ENCODE measurements at places on chromosomes 3 and 15. TPM values are rescaled to one million over a fixed set of nuclear protein-coding genes. Genes with fewer than 3 reads are reported as not detected.

DNA sequence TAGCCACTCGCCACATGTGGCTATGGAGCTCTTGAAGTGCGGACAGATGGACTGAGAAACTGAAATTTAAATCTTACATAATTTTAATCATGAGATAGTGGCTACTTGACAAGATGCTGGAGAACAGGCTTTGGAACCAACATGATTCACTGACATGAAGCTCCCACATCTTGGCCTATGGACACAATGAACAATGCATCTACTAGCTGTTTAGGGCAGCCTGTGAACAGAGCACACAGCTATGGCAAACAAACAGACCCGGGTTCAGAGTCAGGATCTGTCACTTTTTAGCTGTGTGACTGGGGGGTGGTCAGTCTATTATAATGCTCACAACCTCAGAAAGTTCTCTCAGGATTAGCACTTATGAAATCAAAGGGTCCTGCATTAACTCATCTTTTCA is 616.6 kb downstream of the MAGI1 start:
- DNase-seq = no peak

The GABRR3 gene
- total RNA-seq = not detected

DNA sequence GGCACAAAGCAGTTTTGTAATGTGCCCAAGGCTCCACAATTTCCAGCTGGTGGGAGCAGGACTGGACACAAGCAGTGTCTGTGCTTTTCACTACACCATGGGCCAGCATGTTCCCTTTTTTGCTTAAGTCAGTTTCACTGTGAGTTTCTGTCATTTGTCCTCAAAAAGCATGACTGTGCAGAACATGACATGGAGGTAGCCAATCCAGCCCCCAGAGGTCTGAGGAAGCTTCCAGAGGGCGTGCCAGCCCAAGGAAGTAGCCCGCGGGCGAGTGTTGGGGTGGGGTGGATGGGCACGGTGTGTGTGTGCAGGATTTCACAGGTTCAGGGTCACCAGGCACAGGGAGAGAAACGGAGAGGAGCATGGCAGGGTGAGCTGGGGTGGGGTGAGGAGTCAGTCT is 8.0 kb upstream of the EEFSEC start:
- no peak for DNase-seq

The HYKK gene
- total RNA-seq = 5.1 TPM

DNA sequence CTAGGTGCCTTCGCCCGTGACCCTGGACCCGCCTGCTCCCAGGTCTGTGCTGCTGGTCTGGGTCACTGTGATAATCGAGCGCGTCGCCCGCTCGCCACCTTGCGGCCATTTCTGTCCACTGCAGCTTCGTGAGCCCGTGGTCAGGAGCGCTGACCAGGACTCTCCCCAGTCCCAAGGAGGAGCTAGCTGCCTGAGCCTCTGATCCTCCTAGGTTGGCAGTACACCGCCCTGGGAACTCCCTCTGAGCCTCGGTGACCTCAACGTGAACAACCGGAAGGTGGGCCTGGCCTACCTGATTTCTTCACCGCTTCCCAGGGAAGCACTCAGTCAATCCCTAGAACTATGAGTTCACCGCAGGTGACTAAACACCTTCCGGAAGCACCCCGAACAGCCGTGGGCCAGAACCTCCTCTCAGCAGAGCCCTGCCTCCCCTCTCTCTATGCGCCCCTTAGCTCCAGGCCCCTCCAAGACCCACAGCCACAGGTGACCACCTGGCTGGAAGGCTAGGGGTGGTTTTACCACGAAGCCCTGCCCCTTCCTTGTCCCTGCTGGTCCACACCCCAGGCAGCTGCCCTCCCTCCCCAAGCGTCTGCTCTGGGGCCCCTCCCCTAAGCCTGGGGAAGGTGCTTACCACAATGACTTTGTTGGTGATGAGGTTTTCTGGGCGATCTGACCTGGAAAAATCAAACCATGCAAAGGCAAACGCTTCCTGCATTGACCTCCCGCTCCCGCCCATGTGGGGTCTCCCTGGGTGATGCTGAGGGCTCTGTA is 9.7 kb downstream of the PLA2G4D start:
- peak; percentile 98 for DNase-seq

GRCh38 chr3:56796202-56796601 is 5.5 kb downstream of the ARHGEF3 start:
- DNase-seq = peak; percentile 84

GRCh38 chr3:28703843-28704242 is 355.2 kb upstream of the AZI2 start:
- DNase-seq = no peak

- DNase-seq = peak; percentile 98
Observed at GRCh38 chr3:39146611-39147591, 6.5 kb downstream of the CSRNP1 start.

- peak; percentile 10 for DNase-seq
Observed at GRCh38 chr3:106183762-106184391, 315.1 kb upstream of the CBLB start.

The NEK11 gene
- total RNA-seq = 14.5 TPM

The ETV5 gene
- total RNA-seq = 42.3 TPM

The HRG gene
- not detected for total RNA-seq

- no peak for DNase-seq
Observed at GRCh38 chr3:39209329-39209970, 17.1 kb upstream of the XIRP1 start.

DNA sequence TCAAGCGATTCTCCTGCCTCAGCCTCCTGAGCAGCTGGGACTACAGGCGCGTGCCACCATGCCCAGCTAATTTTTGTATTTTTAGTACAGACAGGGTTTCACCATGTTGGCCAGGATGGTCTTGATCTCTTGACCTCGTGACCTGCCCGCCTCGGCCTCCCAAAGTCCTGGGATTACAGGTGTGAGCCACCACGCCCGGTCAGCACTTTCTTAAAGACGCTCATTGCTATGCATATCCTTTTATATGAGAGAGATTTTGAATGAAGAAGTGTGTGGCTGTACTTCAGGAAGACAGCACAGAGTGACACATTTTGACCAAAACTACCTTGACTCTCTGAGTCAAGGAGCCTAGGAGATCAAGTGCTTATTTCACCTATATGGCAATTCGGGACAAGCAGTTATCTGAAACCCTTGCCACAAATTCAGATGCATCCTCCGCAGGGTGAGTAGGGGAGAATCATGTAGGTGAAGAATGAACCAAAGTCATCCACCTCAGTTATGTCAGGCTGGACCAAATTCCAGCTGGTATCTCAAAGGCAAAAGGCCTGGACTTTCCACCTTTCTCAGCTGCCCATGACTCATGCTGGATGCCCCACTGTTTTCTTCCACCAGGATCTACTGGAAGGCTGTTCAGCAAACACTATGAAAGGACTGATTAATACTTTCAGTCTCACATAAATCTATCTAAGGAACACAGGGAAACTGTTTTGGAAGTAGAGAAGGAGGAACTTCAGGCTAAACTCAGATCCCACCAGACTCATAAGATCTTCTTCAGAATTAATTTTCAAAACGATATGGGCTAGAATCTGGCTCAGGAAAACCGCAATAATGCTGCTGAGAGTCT is 31.9 kb downstream of the SUSD5 start:
- peak; percentile 55 for DNase-seq

DNA sequence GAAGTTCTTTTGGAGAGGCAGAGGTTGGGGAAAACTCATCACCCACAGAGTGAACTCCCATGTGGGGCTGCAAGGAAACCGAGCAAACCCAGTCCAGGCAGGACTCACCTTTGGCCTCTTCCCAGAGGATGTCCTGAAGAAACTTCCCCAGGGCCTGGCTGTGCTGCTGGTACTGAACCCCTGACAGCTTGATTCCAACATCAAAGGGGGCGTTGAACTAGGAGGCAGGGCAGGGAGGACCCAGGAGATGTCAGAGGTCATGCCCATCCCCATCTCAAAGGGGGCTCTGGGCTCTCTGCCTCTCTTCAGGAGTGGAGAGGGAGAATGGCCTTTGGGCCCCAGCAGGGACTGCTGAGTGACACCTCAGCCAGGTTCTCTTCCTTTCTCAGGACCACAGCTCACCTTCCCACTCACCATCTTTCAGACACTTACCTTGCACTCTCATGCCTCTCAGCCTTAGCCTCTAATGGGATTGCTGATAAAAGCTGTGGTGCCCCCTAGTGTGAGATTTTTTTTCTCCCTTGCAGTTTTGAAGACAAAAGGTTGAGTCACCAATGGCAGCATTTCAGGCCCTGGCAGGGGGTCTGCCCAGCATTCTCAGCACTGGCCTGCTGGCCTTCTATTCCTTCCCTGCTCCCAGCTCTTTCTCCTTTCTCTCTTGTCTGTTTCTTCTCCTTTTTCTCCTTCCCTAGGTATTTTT is 6.0 kb downstream of the GHRL start:
- no peak for DNase-seq

DNA sequence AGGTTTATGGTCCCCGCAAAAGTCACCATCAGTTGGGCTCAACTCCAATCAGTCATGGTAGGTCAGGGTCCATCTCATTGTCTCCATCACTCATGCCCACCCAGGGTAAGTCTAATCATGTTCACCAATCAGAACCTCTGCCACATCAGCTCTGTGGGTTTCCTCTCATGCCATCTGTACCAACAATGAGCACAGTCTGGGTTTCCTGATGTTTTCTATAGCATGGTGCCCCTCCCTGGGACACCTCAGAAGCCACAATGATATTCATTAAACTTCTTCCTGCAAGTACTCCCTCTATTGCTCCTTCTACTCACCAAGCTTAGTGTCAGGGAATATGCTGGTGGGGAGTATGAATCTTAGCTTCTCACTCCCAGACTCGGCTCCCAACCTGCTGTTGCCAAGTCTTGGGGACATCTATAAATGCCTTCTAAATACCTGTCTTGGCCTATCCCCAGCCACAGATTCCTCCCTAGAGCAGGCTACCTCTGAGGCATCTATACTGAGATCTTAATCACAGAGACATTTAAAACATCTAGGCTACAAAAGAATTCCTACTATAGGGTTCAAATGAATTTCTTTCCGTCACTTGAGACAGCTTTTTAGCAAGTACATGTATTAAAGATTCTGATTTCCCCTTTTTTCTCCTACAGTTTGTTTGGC is 5.0 kb upstream of the CCR2 start:
- DNase-seq = no peak

DNA sequence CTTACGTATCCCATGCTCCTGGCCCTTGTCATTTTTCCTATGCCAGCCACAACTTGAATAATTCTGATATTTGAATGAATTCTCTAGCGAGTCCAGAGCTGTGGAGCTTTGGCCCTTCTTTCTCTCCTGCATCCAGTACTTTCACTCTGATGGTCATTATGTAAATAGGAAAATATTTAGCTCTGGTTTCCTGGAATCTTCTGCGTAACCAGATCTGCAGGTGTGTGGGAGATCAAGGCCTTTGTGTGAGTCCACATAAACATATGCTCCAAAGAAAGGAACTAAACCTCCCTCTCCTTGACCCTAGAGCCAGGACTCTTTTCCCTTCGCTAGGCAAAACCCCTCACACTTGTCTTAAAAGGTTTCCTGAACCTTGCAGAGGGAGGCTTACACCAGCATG is 132.5 kb upstream of the THBS1 start:
- DNase-seq = no peak

GRCh38 chr3:80233576-80233975 is 465.8 kb upstream of the ROBO1 start:
- DNase-seq = no peak

DNA sequence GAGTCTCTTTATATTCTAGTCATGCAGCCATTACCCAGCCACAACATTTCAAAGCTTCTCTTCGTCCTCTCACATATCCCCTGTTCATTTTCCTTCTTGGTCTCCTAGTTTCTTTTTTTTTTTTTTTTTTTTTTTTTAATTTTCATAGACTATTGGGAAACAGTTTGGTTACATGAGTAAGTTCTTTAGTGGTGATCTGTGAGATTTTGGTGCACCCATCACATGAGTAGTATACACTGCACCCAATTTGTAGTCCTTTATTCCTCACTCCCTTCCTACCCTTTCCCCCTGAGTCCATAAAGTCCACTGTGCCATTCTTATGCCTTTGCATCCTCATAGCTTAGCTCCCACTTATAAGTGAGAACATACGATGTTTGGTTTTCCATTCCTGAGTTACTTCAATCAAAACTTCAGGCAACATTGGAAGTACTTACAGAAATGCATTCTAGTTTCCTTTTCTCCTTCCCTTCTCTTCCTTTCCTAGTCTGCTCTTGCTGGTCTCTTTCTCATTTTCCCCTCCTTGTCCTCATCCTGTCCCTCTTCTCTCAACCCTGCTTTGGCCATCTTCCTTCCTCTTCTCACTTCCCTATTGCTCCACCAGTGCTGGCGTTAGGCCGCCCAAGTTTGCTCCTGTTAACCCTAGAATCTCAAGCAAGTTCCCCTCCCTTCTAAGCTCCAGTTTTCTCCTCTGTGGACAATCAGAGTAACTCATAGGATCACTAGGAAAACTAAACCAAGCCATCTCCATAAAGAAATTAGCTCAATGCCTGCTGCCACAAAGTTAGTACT is 4.8 kb downstream of the ATP8B4 start:
- no peak for DNase-seq

The PTX3 gene
- 537 TPM for total RNA-seq

The RGMA gene
- total RNA-seq = 2.5 TPM

GRCh38 chr3:166283840-166284239 is 446.6 kb upstream of the BCHE start:
- no peak for DNase-seq

The CAMKV gene
- total RNA-seq = not detected

GRCh38 chr3:14857506-14857905 is 38.7 kb downstream of the FGD5 start:
- DNase-seq = no peak

DNA sequence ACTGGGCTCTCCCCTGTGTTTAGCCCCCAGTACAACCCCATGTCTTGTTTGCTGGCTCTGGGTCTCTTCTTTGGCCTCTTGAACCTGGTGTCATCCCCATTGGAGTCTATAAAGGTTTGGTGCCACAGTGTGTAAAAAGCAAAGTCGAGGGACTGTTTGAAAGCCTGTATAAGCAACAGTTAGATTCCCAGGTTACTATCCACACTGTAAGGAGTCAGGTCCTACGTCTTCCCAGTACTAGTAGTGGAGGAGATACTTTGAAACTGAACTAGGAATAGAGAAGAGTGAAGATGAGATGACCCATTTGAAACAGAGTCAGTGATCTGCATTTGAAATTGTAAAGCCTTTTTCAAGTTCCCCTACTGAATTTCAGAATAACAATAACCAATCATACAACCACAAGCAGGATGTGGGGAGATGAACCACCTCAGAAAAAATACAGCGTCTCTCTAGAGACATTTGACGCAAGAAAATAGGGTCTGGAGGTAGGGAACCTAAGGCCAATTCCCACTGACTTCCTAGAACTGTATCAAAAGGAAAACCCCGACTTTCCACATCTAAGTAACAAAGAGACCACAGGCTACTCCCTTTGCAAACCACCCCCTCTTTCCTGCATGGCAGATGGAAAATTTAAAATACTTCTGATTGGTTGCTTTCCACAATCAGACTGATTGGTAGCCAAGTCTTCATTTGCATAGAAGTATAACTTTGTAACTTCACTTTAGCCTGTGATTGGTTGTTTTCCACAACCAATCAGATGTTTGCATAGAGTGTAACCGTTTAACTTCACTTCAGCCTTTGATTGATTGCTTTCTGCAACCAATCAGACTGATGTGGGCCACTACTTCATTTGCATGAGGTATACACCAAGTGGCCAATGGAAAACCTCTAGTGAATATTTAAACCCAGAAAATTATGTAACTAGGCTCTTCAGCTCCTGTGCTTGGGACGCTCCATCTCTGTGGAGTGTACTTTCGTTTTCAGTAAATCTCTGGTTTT is 49.9 kb upstream of the NEDD4 start:
- no peak for DNase-seq

GRCh38 chr3:142943870-142944269 is 19.6 kb downstream of the PAQR9 start:
- no peak for DNase-seq

The SPSB4 gene
- total RNA-seq = not detected

- DNase-seq = peak; percentile 92
Observed at GRCh38 chr3:9749296-9749644, 482 bp upstream of the OGG1 start.

All from osteoblast (primary cell).